Breast epithelium (tissue), 4 donors: ENCODE measurements at places on chromosomes 4 and X. TPM values are rescaled to one million over a fixed set of nuclear protein-coding genes. Genes with fewer than 3 reads are reported as not detected.

LEF1 gene
- 7.6 TPM for total RNA-seq

EIF2S3 gene
- 95.5 TPM for total RNA-seq

DNA sequence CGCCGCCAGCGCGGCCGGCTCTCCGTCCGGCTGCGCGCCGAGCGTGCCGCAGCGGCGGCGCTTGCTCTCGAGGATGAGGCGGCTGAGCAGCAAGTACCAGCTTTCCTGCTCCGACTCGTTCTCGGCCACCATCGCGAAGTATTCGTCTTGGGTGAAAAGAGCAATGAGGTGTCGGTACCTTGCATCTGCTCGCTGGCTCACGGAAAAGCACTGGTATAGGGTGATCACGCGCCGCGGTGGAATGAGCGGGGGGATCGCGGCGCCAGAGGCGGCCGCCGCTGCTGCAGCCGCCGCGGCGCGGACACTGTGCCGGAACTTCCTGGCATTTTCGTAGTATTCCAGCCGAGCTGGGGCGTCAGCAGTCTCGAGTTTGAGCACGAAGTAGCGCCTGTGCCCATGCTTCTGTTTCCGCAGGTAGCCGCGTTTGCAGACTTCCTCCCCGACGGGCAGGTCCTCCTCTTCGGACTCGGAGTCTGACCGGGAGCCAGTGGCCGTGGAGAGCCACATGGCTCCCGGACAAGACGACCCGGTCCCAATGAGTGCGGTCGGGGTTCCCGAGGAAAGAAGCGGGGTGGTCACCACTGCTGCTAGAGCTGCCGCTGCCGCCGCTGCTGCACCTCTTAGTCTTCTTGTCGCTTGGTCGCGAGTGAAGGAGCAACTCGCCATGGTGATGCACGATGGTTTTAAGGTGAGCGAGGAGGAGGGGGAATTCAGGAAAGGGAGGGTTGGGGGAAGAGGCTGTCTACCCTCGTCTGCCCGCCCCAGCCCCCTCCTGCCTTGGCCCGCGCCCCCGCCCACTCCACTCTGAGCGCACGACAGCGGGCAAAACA lies 469 bp downstream of the IRS4 start:
- no peak for DNase-seq
- no peak overlapping the region for H3K27ac ChIP-seq

- no peak overlapping the region for H3K27ac ChIP-seq
- H3K4me1 ChIP-seq: peaks cover 13% of the 10 kb centered on the region
- DNase-seq: no peak
- H3K27me3 ChIP-seq: no peaks in the 10 kb centered on the region
- H3K36me3 ChIP-seq: no peaks in the 10 kb centered on the region
- no peak overlapping the region for H3K4me3 ChIP-seq
Measured at GRCh38 chr4:169220447-169220846, 50.3 kb downstream of the SH3RF1 start.

DNA sequence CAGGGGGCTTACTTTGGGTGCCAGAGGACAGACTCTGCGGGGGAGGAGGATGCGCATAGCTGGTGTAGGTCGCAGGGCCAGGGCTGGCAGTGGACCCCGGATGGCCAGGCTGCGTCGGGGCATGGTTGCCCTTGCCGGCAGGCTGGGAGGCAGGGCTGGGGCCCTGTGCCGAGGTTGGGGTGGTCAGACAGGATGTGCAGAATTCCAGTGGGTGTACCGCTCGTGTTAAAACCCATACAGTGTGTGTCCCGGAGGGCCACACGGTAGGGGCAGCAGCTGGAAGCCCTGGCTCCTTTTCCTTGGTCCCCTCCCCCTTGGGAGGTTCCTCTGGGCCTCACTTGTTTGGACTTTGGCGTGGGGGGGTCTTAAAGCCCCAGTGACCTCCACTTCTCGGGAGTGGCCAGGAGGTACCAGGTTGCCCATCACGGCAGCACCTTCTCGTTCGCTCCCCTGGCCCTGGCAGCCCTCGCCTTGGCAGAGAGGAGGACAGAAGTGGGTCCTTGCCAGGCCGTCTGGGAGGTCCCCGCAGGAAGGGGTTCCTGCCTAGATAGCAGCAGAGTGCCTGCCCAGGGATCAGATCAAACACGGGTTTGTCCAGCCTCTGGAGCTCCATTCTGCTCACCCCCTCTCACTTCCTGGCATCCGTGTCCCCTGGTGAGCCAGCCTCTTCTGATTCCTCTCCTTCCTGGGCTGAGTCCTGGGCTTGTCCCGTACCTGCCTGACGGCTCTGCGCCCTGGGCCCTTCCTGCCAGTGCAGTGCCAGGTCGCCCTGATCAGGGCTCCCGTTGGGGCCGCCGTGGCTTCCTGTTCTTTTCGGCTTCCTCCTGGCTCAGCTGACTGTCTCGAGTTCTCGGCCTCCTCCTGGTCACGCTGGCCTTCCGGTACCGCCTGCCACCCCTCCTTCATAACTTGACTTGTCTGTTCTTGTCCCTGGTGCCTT lies 56.7 kb upstream of the HGFAC start:
- H3K4me3 ChIP-seq: peak overlapping the region; percentile 26
- peak overlapping the region; percentile 90 for H3K27ac ChIP-seq
- no peaks in the 10 kb centered on the region for H3K27me3 ChIP-seq
- no peak for DNase-seq

GRCh38 chr4:182222766-182223165 lies 20.4 kb upstream of the TENM3 start:
- H3K27me3 ChIP-seq: no peaks in the 10 kb centered on the region
- H3K36me3 ChIP-seq: no peaks in the 10 kb centered on the region
- H3K4me1 ChIP-seq: no peaks in the 10 kb centered on the region
- no peak for DNase-seq
- H3K4me3 ChIP-seq: no peak overlapping the region

GRCh38 chr4:187380181-187380581 lies 615.4 kb upstream of the ZFP42 start:
- no peaks in the 10 kb centered on the region for H3K4me1 ChIP-seq
- H3K27ac ChIP-seq: no peak overlapping the region
- no peaks in the 10 kb centered on the region for H3K27me3 ChIP-seq
- H3K4me3 ChIP-seq: no peak overlapping the region
- no peak for DNase-seq
- H3K36me3 ChIP-seq: no peaks in the 10 kb centered on the region

DNA sequence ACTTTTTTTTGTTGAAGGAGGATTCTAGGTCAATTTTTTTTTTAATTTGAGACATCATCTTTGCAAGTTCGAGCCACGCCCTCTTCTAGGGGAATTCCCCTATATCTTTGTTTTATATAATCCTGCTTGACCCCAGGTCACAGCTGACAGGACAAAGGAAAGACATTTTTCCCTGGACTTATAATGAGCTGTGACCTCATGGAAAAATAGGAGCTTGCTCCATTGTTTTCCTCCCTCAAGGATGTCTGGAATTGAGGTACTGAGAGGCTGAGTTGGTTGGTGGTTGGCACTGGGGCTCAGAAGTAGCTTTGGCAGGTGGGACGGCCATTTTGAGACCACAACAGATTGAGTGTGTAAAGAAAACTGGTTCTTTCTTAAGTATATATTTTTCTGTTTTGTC lies 49.0 kb downstream of the GBA3 start:
- no peaks in the 10 kb centered on the region for H3K27me3 ChIP-seq
- no peak overlapping the region for H3K27ac ChIP-seq
- DNase-seq: no peak
- no peak overlapping the region for H3K4me3 ChIP-seq
- H3K4me1 ChIP-seq: no peaks in the 10 kb centered on the region

GRCh38 chr4:2587213-2587823 lies 50.9 kb downstream of the FAM193A start:
- H3K36me3 ChIP-seq: no peaks in the 10 kb centered on the region
- no peak overlapping the region for H3K4me3 ChIP-seq
- peaks cover 7% of the 10 kb centered on the region for H3K4me1 ChIP-seq
- H3K27ac ChIP-seq: no peak overlapping the region
- DNase-seq: no peak

DNA sequence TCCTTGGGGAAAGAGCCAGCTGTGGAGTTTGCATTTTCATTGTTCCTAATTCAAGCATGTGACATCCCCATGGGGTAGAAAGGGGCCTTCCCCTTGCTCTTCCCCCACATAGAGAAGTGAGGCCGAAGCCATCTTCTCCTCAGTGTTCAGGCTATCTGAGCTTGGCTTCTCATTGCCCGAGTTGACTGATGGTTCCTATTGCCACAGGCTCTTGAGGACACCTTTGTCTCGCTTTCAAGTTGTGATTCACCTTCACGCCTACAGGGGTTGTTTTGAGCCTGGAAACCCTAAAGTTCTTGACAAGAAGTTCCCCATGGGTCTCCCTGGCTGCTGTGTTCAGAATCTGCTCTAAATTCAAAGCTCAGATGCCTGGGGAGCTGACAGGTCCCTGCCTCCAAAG lies 25.0 kb downstream of the CCNQ start:
- no peaks in the 10 kb centered on the region for H3K36me3 ChIP-seq
- no peak for DNase-seq
- H3K4me3 ChIP-seq: no peak overlapping the region
- no peaks in the 10 kb centered on the region for H3K4me1 ChIP-seq
- peaks cover 65% of the 10 kb centered on the region for H3K27me3 ChIP-seq
